ENCODE measurements at places on chromosomes 11 and 22.

DNA sequence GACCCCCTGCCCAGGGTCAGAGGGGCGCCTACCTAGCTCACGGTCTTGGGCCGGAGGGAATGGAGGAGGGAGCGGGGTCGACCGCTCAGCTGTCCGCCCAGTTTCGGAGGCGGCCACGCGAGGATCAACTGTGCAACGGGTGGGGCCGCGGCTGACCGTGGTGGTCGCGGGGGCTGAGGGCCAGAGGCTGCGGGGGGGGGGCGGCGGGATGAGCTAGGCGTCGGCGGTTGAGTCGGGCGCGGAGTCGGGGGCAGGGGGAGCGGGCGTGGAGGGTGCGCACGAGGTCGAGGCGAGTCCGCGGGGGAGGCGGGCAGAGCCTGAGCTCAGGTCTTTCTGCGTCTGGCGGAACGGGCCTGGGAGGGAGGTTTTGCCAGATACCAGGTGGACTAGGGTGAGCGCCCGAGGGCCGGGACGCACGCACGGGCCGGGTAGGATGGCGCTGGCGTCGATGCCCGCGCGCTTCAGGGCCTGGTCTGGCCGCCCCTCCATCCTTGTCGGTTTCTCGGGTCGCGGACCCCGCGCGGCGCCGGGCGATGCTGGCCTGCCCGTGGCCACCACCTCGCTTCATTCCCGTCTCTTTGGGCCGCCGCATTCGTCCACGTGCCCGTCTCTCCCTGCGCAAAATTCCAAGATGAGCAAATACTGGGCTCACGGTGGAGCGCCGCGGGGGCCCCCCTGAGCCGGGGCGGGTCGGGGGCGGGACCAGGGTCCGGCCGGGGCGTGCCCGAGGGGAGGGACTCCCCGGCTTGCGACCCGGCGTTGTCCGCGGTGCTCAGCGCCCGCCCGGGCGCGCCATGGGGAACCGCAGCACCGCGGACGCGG, at the start of gene DRD4:
DRD4 (plus strand) TSS at position 759 of the 822 bp plus-strand sequence; CDS start at position 795, 36 bp downstream.
- DNase-seq: no peak

- no peak for DNase-seq
Observed at GRCh38 chr22:26210334-26210733, 41.1 kb downstream of the SEZ6L start.

DNA sequence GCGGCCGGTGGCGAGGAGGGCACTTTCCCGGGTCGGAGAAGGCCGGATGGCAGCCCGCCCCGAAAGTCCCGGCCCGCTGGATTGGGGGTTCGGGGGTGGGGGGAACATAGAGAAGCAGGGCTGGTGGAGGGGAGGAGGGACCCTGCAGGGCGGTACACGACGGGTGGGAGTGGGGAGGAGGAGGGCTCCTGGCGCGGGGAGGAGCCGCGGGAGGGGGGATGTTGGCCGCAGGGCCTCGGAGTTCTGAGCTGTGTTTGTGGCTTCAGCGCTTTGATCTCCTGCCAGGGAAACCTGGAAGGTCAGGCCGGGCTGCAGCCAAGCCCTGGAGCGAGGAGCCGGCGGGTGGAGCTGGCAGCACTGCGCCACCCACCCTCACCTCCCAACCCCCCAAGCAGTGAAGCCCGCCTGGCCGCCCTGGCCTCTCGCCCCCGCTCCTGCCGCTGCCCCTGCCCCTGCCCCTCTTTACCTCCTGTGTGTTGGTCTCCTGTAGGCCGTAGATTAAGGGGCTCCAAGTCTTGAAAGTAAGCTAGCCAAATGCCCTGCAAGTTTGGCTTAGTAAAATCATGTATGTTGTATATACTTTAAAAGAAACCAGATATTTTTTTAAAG, 30.9 kb downstream of the C22orf31 start:
- DNase-seq: no peak

DNA sequence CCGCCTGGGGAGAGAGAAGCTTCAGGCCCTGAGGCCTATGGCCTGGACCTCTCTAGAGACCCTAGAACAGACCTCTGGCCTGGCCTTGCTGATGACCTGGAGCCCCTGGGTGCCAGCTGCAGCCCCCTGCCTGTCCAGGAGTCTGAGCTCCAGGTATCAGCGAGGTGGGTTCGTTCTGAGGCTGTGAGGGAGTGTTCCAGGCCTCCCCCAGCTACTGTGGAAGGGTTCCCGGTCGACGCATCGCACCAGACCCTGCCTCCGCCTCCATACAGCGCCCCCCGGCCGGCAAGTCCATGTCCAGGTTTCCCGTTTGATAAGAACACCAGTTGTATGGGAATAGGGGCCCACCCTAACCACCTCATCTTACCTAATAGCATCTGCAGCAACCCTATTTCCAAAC, 111.1 kb downstream of the KCNQ1 start:
- no peak for DNase-seq

- no peak for DNase-seq
Observed at GRCh38 chr11:71251151-71251721, 1.1 kb downstream of the SHANK2 start.

- no peak for DNase-seq
Observed at GRCh38 chr22:28029201-28029948, 110.3 kb upstream of the PITPNB start.

GRCh38 chr11:61967924-61968757, 707 bp upstream of the FTH1 start:
- peak; percentile 91 for DNase-seq

DNA sequence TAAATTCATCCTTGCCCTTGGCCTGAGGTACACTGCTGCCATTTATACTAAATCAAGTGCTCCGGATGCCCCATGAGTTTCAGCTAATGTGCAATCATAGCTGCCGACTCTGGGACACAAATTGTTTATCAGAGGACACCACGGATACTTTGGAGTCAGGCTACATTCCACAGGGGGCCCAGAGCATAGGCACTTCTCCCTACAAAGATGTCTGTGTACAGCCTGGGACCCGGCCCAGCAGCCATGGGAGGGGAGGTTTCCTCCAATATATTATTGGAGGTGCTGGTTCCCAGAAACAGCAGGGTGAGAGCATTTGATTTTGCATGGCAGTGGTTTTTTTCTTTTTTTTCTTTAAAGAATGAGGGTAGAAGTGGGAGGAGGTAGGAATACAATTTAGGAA, 31.3 kb downstream of the HTR3B start:
- DNase-seq: no peak
